ENCODE measurements at places on chromosomes 3 and 15. TPM values are rescaled to one million over a fixed set of nuclear protein-coding genes. Genes with fewer than 3 reads are reported as not detected.

GRCh38 chr3:100089812-100090668, 24.3 kb downstream of the FILIP1L start:
- DNase-seq: no peak

GRCh38 chr3:132090921-132091320, 56.1 kb upstream of the CPNE4 start:
- DNase-seq: no peak

- DNase-seq: no peak
Observed at GRCh38 chr3:61181874-61182273, 69.4 kb downstream of the FHIT start.

DNA sequence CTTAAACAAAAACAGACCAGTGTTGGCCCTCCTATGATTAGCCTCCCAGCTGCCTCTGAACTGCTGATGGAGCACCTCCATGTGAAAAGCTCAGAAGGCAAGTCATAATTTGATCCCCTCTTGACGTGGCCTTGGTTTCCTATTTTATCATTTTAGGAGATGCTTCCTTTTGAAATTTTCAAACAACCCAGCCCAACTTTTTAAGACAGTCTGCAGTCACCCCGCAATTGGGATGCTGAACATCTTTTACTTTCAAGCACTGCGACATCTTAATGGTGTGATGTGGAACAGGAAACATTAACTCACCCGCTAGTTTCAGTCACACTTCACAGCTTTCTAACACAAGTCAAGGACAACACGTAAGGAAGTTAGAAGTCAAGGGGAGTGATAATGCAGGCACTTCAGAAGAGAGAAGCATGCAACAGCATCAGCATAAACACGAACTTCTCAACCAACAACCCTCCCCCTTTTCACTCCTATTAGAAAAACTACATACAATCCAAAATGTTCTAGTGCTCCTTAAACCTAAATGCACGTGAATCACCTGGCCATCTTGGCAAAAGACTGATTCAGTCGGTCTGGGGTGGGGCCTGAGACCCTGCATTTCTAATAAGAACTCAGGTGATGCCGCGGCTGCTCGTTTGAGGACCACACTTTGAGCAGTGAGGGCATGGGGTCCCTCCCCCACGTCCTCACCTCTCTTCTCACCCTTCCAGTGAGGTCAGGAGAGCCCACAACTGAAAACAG, 161.5 kb downstream of the FOXP1 start:
- no peak for DNase-seq

- DNase-seq: no peak
Observed at GRCh38 chr15:64892847-64893403, 18.8 kb upstream of the ANKDD1A start.

GRCh38 chr3:148790851-148791735, 36.5 kb upstream of the CPB1 start:
- peak; percentile 22 for DNase-seq

DNA sequence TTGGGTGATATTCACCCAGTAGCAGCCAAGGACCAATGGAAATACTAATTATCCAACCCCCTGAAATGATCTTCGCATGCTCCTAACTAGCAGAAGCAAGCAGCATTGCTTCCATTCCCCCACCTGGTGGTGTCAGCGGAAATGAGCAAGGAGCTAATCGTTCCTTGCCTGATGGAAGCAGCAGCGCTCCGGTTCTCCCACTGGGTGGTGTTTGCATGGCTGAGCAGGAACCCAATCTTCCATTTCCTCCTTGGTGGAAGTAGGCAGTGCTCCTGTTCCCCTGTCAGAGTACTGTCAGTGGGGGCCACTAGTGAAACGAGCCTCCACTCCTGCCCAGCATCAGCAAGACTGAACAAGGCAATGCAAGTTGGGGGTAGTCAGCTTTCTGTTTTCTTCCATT, 311.5 kb downstream of the CACNA2D3 start:
- no peak for DNase-seq

GRCh38 chr15:68767833-68768232, 52.9 kb downstream of the ANP32A start:
- DNase-seq: no peak

DNA sequence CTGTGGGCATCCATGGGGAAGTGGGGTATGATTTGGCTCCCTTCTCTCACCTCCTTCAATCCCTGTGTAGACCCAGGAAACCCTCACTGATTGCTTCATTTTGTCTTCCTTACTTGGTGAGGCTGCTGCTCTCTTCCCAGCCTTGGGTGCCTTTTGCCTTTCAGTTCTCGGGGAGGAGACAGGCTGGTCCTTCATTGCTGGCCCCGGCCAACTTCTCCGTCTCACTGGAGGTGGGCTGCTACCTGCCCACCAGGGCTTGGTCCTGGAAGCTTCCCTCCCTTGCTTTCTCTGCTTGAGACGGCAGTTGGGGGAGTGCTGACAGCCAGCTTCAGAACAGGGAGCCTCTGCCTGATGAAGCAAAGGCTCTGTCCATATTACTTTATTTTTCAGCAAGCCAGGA, 4.7 kb downstream of the FOXL2 start:
- DNase-seq: no peak

GRCh38 chr15:74422652-74423430, 10.9 kb downstream of the SEMA7A start:
- DNase-seq: no peak

DNA sequence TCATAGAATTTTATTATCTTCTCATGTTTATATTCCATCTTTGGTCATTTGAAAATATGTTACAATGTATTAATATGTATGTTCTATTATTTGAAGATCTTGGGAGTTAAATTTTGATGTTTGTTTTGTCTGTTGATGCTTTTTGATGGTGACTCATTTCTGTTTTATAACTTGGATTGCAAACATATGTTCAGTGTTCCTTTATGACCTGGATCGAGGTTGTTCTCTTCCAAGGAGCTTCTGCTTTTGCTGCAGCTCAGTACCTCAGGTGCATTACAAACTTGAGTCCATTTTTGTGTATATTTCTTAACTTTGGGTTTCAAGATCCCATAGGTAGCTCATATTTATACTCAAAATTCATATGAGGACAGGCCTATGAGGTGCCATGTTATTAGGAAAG, 37.1 kb downstream of the ESYT3 start:
- no peak for DNase-seq

DNA sequence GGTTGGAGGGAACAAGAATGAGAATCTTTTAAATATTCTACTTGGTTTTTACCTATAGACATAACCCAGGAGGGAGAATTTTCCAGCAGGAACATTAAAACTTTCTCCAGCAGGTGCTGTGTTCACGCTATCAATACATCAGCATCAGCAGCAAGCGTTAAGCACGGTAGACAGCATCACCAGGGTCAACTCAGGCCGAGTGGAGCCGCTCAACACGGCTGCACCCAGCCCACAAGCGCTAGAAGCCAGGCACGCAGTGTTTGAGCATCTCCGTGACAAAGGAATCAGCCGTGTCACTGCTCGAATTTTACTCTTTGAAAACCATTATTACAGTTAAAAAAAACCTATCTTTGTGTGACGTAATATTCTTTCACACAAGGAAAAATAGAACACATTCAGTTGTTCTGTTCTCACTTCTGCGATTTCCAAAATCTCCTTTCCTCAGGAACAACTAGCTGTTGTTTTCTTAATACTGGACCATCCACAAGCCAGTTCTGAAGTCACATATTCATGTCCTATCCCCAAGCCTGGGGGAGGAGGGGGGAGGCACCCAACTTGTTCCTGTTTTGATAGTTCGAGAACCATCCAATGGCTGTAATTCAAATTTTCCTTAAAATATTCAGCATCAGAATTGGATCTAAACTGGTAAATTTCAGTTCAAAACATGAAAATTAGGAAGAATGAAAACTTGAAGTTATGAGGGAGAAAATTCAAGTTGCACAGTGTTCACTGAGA, 77.9 kb downstream of the ADAMTS17 start:
- peak; percentile 6 for DNase-seq

- no peak for DNase-seq
Observed at GRCh38 chr15:29093696-29094343, 175.8 kb downstream of the NSMCE3 start.

DNA sequence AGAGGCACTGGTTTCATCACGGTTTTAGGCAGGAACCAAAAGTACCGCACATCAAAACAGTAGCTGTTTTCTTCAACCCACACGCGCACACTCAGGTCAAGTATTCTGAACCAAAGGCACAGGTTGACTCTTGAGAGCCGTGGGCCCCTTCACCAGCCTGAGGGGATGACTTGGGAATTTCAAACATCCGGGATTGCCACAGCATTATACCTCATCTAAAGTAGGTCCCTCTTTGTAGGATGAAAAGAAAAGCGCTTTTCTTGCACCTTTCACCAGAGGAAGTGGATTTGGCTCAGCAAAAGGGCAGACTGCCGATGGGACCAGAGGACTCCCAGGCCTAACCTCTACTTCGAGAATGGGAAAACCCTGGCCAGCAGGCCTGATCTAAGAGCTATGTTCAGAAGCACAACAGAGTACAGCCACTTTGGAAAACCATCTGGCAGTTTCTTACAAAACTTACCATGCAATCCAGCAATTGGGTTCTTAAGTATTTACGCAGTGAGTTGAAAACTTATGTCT, 88.2 kb upstream of the PROK2 start:
- no peak for DNase-seq

DNA sequence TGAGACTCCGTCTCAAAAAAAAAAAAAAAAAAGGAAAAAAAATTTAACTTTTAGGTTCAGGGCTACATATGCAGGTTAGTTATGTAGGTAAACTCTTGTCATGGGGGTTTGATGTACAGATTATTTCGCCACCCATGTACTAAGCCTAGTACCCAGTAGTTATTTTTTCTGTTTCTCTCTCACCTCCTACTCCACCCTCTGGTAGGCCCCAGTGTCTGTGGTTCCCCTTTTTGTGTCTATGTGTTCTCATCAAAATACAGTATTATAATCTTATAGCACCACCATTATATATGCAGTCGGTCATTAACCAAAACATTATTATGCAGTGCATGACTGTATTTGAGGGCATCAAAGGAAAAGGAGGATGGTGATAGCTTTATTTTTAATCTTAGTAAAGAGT, 47.3 kb downstream of the CHP1 start:
- DNase-seq: no peak

DNA sequence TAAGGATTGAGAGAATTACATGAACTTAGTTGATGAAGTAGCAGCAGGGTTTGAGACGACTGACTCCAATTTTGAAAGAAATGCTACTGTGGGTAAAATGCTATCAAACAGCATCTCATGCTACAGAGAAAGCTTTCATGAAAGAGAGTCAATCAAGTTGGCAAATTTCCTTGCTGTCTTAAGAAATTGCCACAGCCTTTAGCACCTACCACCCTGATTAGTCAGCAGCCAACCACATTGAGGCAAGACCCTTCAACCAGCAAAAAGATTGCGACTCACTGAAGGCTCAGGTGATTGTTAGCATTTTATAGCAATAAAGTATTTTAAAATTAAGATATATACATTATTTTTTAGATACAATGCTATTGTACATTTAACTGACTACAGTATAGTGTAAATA, 80.9 kb downstream of the RAP2B start:
- no peak for DNase-seq

DNA sequence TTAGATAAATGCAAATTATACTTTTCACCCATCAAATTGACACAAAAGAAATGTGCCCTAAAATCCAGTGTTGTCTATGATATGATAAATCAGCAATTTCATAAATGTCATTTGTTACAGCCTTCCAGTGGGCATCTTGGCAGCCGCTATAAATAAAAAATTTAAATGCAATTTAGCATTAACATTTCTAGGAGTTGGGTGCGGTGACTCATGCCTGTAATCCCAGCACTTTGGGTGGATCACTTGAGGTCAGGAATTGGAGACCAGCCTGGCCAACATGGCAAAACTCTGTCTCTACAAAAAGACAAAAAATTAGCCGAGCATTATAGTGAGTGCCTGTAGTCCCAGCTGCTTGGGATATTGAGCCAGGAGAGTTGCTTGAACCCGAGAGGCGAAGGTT, 65.9 kb upstream of the POMGNT2 start:
- no peak for DNase-seq

GRCh38 chr3:123993818-123994217, 1.9 kb upstream of the ROPN1 start:
- no peak for DNase-seq

GRCh38 chr15:31464216-31465082, 137.8 kb downstream of the KLF13 start:
- DNase-seq: no peak

DNA sequence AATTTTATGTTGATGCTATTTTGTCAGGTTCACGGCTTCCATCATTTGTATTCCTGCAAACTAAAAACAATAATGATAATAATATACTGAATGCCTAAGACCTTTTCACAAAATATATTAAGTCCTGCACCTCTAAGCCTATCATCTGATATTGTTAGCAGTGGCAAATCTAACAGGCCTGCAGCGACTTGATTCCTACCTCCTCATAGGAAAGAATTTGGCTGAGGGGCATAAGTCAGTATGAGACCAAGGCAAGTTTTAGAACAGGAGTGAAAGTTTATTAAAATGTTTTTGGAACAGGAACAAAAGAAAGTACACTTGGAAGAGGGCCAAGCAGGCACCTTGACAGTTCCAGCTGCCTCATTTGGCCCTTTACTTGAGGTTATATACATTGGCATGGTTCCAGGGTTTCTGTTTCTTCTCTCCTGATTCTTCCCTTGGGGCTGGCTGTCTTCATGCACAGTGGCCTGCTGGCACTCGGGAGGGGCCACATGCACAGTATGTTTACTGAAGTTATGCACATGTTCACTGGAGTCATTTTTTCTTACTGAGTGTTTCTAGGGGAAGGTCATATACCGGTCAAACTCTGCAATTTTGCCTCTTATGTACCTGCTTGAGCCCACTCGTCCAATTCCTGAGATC, 418.1 kb downstream of the EPHA6 start:
- no peak for DNase-seq

- DNase-seq: no peak
Observed at GRCh38 chr3:55690726-55691125, 203.6 kb upstream of the WNT5A start.

- peak; percentile 57 for DNase-seq
Observed at GRCh38 chr3:169668072-169668956, 4.8 kb upstream of the MECOM start.

LIPC gene
- total RNA-seq: 13.8 TPM

LYZL4 gene
- not detected for total RNA-seq

PPP1R14D gene
- total RNA-seq: 166 TPM

ALDH1L1 gene
- 15.3 TPM for total RNA-seq

CCR8 gene
- total RNA-seq: 0.29 TPM

THAP10 gene
- 5.0 TPM for total RNA-seq

ZIC1 gene
- total RNA-seq: 0.19 TPM

FBXO40 gene
- total RNA-seq: not detected

CELF6 gene
- 0.74 TPM for total RNA-seq

Data from colonic mucosa (tissue), 4 donors.